ENCODE measurements at places on chromosomes 16 and 17. TPM values are rescaled to one million over a fixed set of nuclear protein-coding genes. Genes with fewer than 3 reads are reported as not detected.

Gene SOST
- total RNA-seq: not detected

DNA sequence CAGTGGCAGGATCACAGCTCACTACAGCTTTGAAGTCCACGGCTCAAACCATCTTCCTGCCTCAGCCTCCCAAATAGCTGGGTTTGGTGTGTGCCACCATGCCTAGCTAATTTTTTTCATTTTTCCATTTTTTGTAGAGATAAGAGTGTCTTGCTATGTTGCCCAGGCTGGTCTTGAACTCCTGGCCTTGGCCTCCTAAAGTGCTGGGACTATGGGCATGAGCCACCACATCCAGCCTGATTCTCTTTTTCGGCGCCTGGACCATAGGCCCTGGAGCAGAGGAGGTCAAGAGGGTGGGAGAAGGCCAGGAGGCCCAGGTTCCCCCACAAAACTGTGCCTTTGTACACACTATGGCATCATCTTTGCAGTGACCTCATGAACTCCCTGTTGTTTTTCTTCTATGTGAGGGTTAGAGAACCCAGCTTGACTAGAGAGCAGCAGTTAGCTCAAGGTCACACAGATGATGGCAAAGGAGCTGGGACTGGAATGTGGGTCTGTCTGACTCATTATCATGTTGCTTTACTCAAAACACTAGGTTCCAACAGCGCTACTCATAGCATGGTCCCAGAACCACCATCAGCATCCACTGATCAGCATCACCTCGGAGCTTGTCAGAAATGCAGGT, 16.3 kb downstream of the SCN4A start:
- H3K4me1 ChIP-seq: no peaks in the 10 kb centered on the region
- H3K36me3 ChIP-seq: no peaks in the 10 kb centered on the region
- H3K27ac ChIP-seq: no peak overlapping the region
- DNase-seq: no peak

DNA sequence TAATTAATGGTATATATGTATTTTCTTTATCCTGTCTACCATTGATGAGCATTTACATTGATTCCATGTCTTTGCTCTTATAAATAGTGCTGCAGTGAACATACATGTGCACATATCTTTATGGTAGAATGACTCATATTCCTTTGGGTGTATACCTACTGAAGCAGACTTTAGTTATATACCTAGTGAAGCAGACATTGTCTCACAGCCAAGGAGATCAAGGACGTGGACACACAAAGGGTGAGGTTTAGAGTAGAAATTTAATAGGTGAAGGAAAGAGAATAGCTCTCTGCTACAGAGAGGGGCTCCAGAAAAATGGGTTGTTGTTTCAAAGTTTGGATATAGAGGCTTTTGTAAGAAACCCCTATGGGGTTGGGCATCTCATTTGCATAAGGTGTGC, 700.3 kb downstream of the CDH11 start:
- H3K27me3 ChIP-seq: no peaks in the 10 kb centered on the region
- no peak for DNase-seq
- H3K4me1 ChIP-seq: no peaks in the 10 kb centered on the region
- H3K27ac ChIP-seq: no peak overlapping the region
- no peak overlapping the region for H3K4me3 ChIP-seq
- no peaks in the 10 kb centered on the region for H3K36me3 ChIP-seq

GRCh38 chr17:48735062-48735351, 6.5 kb upstream of the HOXB13 start:
- H3K36me3 ChIP-seq: no peaks in the 10 kb centered on the region
- no peak overlapping the region for H3K4me3 ChIP-seq
- H3K4me1 ChIP-seq: no peaks in the 10 kb centered on the region
- DNase-seq: no peak

DNA sequence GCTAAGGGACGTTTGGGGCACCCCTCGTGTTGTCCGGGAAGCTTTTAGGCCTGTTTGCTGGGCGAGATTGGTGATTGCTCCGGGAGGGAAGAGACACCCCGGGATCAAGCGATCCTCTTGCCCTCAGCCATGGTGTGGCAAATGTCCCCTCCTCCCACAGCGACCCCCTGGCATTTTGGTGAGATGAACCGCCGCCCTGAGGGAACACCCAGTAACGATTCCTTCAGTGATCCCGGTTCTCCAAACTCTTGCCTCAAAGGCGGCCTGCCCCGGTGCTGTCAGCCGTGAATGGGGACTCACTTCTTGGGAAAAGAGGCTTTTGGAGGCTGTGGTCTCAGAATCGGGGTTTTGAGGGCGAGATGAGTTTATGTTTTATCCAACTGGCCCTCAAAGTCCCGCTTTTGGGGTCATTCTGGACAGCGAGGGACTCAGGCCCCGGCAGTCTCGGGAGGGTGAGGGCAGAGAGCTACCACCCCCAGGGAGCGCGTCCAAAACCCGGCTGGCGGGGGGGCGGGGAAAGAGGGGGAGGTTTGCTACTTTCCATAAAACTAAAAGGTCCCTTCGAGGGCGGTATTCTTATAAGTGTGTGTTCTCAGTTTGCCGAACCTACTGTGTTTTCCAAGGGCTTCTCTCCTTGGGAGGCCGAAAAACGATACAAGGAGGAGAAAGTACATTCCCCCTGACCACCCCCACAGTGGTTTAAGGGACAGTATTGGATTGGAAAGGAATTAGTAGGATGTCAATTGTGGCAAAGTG, 232.7 kb downstream of the MRTFB start:
- H3K27ac ChIP-seq: peak overlapping the region; percentile 93
- H3K4me1 ChIP-seq: peaks cover 45% of the 10 kb centered on the region
- no peaks in the 10 kb centered on the region for H3K36me3 ChIP-seq
- peak overlapping the region; percentile 65 for H3K4me3 ChIP-seq
- H3K27me3 ChIP-seq: no peaks in the 10 kb centered on the region

GRCh38 chr16:25799816-25800215, 108.1 kb downstream of the HS3ST4 start:
- peaks cover 2% of the 10 kb centered on the region for H3K27me3 ChIP-seq
- H3K36me3 ChIP-seq: no peaks in the 10 kb centered on the region
- no peak for DNase-seq
- no peak overlapping the region for H3K4me3 ChIP-seq

DNA sequence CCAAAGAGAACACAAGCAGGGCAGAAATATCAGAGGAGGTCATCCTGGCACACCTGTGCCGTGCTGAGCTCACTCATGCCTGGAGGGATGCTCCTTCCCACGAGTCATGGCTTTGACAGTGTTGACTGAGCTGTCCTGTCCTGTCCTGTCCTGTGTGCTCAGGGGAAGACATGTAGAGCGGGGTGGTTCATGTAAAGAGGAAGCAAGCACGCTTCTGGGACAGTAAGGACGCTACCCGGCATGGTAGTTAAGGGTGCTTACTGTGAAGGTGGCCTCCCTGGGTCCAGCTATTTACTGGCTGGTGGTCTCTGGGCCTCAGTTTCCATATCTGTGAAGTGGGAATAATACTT, 398 bp downstream of the LGALS9 start:
- no peak for DNase-seq
- H3K27me3 ChIP-seq: no peaks in the 10 kb centered on the region
- H3K27ac ChIP-seq: no peak overlapping the region
- no peak overlapping the region for H3K4me3 ChIP-seq
